Progenitor cell of endocrine pancreas (in vitro differentiated cells): ENCODE measurements at places on chromosomes 5 and 9. TPM values are rescaled to one million over a fixed set of nuclear protein-coding genes. Genes with fewer than 3 reads are reported as not detected.

Gene PCDHGB5
- 4.0 and 4.2 TPM in 2 replicates for total RNA-seq

Gene KCNN2
- 1.5 and 2.0 TPM in 2 replicates for total RNA-seq

Gene OR13C5
- total RNA-seq = 0.47 TPM in 1 of 2 replicates, not detected in the other

Gene PHYHD1
- total RNA-seq = 19.9 and 21.3 TPM in 2 replicates

Gene MYMK
- not detected in 2 replicates for total RNA-seq

Gene GFI1B
- 0.12 TPM in 1 of 2 replicates, not detected in the other for total RNA-seq

Gene LRRC14B
- total RNA-seq = not detected in 2 replicates

Gene SSNA1
- 52.5 and 59.1 TPM in 2 replicates for total RNA-seq

GRCh38 chr9:130977811-130978221 is 31.2 kb upstream of the LAMC3 start:
- DNase-seq = no peak

GRCh38 chr9:94919376-94920098 is 193.0 kb downstream of the AOPEP start:
- no peak for DNase-seq

GRCh38 chr5:171432076-171432475 is 12.6 kb downstream of the FGF18 start:
- no peak for DNase-seq

DNA sequence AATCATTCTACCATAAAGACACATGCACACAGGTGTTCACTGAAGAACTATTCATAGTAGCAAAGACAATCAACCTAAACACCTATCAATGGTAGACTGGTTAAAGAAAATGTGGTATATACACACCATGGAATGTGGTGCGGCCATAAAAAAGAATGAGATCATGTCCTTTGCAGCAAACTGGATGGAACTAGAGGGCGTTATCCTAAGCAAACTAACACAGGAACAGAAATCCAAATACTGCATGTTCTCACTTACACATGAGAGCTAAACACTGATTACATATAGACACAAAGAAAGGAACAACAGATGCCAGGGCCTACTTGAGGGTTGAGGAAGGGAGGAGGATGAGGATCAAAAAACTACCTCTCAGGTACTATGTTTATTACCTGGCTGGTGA is 103.8 kb downstream of the DRD1 start:
- no peak for DNase-seq

DNA sequence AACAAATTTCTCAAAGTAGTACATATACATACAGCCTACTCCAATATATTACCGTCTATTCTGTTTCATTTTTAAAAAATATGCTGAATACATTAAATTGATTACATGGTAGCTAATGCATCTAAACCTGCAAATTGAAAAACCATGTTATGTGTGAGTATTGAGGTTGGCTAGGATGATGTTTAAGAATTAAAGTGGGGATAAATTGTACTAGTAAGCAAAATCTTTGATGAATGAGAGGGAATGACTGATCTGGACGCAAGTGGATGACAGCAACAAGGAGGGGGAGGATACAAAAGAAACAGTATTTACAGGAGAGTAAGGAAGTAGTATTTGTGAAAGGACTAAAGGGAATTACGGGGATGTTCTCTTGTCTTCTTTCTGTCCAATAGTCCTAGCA is 37.4 kb downstream of the RAD50 start:
- DNase-seq = no peak
